ENCODE measurements at places on chromosomes 4 and X. TPM values are rescaled to one million over a fixed set of nuclear protein-coding genes. Genes with fewer than 3 reads are reported as not detected.

The HAND2 gene
- 0.16 TPM for total RNA-seq

- DNase-seq, result no peak
Measured at GRCh38 chr4:181766061-181766548, 477.1 kb upstream of the TENM3 start.

DNA sequence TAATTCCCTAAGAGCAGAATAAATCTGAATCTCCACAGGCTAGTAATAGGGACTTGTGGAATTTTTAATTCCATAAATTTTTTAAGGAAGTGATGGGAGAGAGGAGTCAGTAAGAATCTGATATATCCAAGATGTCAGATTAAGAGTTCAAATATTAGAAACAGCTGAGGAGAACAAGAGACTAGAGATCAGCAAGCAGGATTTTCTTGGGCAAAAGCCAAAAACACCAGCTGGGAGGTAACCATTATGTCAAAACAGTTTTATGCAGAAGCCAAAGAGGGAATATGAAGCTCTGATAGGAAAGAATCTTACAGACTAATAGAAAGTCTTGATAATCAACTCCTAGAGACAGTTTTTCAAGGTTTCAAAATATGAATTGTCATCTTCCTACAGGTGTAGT, 72.2 kb upstream of the RBPJ start:
- DNase-seq, result peak; percentile 23

GRCh38 chrX:25555521-25555920, 539.8 kb upstream of the ARX start:
- DNase-seq, result no peak

All from MG63 (cell line).